Stimulated activated CD8-positive, alpha-beta memory T cell treated with anti-CD3 and anti-CD28 coated beads, Interleukin-12 subunit alpha, Interleukin-12 subunit beta, amount 100 ng/mL, for 1 hour (primary cell): ENCODE measurements at places on chromosomes 3 and 15.

DNA sequence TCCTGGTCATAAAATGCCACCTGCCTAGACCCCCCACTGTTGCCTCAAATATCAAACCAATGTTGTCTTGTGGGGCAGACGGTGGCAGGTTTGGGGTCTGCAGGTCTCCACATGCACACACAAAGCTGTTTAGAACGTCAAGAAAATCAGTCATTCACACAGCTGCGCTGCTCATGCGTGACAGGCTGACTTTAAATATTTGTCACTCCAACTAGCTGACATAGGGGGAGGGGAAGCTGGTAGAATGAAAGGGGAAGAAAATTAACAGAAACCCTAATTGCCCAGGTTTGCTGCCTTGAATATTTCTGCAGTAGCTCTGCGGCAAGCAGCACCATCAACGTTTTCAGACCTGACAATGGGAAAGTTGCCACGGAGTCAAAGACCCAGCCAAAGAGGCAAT lies 201.8 kb downstream of the ABHD5 start:
- DNase-seq = no peak

GRCh38 chr3:150069633-150070032 lies 98.9 kb upstream of the PFN2 start:
- no peak for DNase-seq

GRCh38 chr3:105502333-105502732 lies 135.6 kb downstream of the ALCAM start:
- DNase-seq = no peak

- no peak for DNase-seq
These were observed 38.1 kb downstream of the CTDSPL start for GRCh38 chr3:37899711-37900306.

DNA sequence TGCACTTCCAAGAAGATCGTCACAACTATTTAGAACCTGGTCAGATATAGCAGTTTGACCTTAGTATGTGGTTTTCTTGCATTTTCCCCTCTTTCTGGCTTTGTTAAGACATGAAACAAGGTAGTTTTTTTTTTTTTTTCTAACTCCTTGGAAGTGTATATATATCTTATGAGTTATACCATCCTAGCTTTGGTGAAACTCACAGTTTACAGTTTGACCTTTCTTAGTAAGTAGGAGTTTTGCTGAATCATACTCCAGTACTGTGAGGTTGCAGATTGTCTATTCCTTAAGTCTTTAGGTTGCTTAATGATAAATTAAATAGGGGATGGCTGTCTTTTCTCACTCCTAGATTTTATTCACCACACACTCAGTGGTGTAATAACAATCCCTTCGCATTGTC lies 325.0 kb downstream of the RBMS3 start:
- DNase-seq = no peak

DNA sequence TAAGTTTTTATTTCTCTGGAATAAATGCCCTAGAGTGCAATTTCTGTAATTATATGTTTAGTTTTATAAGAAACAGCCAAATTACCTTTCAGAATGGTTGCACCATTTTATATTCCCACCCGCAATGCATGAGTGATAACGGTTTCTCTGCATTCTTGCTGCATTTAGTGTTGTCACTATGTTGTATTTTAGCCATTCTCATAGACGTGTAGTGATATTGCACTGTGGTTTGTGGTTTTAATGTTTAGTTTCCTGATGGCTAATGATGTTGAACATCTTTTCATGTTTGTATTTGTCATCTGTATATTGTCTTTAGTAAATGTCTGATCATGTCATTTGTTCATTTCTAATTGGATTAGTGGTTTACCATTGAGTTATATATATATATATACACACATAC lies 73.0 kb upstream of the GOLIM4 start:
- no peak for DNase-seq

- no peak for DNase-seq
These were observed 64.0 kb upstream of the PRR20G start for GRCh38 chr3:127351775-127352350.

GRCh38 chr15:45801543-45801942 lies 166.7 kb downstream of the SQOR start:
- DNase-seq = no peak

GRCh38 chr3:126528419-126528799 lies 4.5 kb downstream of the CHST13 start:
- DNase-seq = no peak

DNA sequence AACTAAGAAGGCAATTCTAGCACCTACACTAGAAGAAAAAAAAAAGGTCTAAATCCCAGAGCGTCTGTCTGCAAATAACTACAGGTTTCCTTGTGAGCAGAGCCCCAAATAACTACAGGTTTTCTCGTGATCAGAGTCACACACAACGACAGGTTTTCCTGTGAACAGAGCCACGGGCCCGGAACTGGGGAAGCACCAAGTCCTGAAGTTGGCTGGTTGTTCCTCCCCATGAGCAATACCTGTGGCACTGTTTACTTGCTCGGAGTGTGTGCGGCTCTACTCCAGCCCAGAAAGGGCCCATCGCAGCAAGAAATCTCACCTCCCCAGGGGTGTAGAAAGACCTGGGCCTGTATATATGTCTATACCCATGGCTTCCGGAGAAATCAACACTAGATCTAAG lies 644 bp upstream of the MASP1 start:
- DNase-seq = no peak

GRCh38 chr3:10957976-10958749 lies 34.4 kb upstream of the SLC6A1 start:
- DNase-seq = no peak

GRCh38 chr3:160012108-160012507 lies 23.5 kb downstream of the IL12A start:
- DNase-seq = no peak

- no peak for DNase-seq
These were observed 27.5 kb downstream of the CSPG4 start for GRCh38 chr15:75685195-75685594.

- DNase-seq = no peak
These were observed 31.3 kb downstream of the FBXO45 start for GRCh38 chr3:196599734-196600128.

DNA sequence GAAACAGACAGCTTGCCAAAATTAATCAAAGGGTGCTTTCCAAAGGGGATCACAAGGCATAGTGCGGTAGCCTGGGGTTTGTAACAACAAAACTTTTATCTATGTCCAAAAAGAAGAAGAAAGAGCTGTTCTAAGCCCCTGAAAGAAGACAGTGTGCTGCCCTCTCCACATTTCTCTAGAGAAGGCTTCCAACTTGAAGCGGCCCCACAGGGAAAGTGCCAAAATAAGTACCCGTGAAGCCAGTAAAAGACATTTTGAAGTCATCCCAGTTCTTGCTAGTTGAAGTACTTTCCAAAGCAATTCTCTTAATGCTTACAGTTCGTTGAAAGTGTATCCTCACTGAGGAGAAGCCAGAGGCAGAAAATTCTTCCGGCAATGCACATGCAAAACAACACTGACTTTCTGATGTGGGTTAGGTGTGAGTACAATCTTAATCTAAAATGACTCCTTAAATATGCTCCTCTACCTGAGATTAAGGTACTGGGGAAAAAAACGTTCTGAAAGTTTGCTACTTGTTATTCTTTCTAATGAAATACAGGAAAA lies 21.3 kb downstream of the GPR15 start:
- no peak for DNase-seq

DNA sequence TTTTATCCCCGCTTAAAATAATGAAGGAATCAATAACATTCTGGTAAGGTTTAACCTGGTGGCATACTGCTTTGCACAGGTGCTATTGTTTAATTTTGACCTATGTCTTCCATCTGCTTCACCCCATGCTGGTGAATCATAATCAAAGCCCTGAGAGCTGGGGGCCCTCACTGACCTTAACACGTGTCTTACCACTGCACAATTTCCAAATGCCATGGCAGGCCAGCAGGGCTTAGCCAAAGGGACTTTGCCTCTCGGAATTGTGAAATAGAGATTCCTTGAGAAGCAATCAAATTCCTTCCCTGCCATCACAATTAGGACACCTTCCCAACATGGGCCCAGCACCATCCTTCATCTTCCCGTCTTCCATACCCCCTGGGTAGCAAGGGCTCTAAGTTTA lies 242.6 kb upstream of the THBS1 start:
- DNase-seq = no peak

GRCh38 chr3:136979684-136980083 lies 21.9 kb downstream of the IL20RB start:
- DNase-seq = no peak

GRCh38 chr15:54829821-54830220 lies 366.9 kb downstream of the RSL24D1 start:
- no peak for DNase-seq

DNA sequence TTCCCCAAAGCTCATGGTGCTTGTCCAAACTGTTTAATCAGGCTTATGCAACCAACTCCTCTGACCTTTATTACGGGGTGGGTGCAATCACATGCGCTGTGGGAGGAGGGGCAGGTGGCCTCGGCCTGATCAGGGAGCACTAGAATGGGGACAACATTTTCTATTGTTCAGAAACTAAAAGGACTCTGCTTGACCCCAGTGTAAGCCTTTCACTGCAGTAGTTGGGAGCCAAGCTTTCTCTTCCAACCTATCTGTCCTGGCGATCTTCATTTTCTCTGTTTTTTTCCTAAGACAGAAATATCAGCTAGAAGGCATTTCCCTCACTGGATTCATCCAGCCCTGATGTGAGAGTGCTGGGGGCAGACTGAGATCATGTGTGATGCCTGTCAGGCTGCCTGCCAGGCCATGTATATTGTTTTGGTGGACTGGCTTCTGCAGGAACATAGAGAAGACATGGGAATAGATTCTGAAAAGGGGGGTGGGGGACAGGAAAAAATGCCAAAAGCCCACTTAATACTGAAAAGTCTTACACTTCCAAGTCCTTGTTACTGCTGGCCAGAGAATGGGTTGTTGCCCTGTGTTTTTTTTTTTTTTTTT lies 627.0 kb upstream of the TBL1XR1 start:
- no peak for DNase-seq

DNA sequence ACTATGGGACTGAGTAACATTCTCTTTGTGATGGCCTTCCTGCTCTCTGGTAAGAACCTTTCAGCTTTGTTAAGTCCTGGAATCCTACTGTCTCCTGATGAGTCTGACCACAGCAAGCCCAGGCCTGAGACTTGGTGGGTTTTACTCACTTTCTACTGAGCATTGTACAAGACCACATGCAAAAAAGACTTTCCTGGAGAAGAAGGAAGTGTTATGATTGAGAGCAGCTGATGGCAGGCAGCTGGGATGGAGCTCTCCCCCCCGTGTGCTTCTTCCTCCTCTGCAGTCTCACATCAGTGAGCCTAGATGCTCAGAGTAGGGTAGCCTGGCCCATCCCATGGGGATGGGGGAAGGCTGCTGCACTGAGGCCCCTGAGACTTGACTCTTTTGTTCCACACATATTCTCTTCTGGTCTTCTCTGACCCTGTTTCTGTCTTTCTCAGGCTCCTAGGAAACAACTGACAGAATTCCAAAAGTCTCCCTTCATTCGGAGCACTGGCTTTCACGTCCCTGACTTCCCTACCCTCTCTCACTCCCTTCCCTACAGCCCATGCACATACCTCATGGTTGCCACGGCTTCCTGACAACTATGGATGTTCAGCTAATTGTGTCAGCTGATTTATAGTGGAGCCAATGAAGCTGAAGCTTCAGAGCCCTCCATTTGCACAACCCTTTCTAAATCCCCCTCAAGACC lies 36.6 kb downstream of the CD86 start:
- DNase-seq = no peak

GRCh38 chr3:171163101-171164066 lies 136.9 kb upstream of the SLC2A2 start:
- no peak for DNase-seq

GRCh38 chr3:58482917-58483636 lies 8.8 kb upstream of the KCTD6 start:
- no peak for DNase-seq

GRCh38 chr3:46361408-46362283 lies 7.7 kb downstream of the CCR2 start:
- no peak for DNase-seq

GRCh38 chr3:174532776-174533175 lies 326.4 kb upstream of the NAALADL2 start:
- no peak for DNase-seq

DNA sequence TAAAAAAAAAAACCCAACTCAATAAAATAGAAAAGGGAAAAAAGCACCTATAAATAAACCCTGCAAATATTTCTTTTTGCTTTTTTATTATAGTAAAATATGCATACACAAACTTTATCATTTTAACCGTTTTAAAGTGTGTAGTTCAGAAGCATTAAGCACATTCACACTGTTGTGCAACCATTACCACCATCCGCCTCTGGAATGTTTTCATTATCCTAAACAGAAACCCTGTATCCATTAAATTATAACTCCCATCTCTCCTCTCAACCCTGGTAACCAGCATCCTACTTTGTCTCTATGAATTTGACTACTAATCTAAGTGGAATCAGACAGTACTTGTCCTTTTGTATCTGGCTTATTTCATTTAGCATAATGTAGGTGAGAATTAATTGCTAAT lies 15.0 kb downstream of the CDCP1 start:
- DNase-seq = no peak

DNA sequence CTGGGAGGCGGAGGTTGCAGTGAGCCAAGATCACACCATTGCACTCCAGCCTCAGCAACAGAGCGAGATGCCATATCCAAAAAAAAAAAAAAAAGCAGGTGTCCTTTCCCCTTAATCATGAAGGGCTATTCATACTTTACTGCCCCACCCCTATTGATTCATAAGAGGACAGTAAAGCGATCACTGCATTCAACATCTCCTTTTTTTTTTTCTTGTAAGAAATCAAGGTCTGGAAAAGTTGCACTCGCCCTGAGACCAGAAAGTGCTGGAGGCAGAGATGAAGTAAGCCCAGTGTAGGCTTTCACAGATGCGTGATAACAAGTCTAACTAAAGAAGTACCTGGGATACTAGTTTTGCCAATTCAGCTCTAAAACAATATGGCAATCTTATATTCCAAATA lies 24.2 kb downstream of the B3GNT5 start:
- DNase-seq = no peak

GRCh38 chr3:129312021-129312639 lies 33.5 kb downstream of the HMCES start:
- no peak for DNase-seq

DNA sequence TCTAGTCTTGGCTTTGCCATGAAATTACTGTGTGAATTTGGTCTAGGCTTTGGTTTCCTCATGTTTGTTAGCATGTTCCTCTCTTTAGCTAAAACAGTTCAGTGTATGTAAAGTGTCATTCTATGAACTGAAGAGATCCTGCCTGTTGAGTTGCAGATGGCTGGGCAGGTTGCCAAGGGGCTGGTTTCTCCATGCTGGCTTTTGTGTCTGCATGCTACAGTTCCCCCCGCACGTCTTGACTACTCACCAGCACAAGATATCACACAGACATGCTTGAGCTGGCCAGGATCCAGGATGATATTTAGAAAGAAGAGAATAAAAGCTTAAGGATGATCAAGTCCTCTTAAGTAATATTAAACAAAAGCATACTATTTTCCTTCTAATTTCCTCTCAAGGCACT lies 90.2 kb downstream of the CERS3 start:
- DNase-seq = no peak
